ENCODE measurements at places on chromosomes 11 and 22.
A peak's percentile ranks its signal among the peaks of the same experiment; 100 is the strongest.

DNA sequence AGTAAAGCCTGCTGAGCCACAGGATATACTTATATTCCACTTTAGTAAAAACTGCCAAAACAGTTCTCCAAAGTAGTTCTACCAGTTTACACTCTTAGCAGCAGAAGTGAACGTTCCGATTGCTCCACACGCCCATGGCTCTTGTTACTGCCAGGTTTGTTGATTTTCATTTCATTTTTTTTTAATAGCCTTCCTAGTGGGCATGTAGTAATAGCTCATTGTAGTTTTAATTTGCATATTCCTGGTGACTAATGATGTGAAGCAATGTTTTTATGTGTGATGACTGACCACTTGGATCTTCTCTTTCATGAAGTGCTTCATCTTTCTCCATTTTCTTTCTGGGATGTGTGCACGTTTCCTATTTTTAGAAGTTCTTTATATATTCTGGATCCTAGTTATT, 4.8 kb upstream of the C11orf97 start:
- DNase-seq, result no peak

DNA sequence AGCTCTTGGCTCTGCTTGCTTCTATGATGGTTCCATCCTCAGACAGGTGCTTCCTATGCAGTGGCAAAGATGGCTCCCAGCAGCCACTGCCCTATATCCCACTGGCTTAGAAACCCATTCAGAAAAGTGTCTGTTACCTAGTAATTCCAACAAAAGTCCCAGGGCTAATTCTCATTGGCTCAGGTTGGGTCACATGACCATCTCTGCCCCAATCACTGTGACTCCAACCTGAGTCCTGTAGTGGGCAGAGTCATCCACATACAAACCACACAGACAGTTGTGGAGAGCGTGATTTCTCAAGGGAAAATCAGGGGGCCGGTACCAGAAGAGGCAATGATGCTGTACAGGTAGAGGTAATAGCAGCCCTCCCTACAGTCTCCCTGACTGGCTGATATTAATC, 67.5 kb downstream of the LHFPL7 start:
- DNase-seq, result no peak

GRCh38 chr11:2205981-2206690, 34.5 kb upstream of the TH start:
- peak; percentile 1 for DNase-seq

DNA sequence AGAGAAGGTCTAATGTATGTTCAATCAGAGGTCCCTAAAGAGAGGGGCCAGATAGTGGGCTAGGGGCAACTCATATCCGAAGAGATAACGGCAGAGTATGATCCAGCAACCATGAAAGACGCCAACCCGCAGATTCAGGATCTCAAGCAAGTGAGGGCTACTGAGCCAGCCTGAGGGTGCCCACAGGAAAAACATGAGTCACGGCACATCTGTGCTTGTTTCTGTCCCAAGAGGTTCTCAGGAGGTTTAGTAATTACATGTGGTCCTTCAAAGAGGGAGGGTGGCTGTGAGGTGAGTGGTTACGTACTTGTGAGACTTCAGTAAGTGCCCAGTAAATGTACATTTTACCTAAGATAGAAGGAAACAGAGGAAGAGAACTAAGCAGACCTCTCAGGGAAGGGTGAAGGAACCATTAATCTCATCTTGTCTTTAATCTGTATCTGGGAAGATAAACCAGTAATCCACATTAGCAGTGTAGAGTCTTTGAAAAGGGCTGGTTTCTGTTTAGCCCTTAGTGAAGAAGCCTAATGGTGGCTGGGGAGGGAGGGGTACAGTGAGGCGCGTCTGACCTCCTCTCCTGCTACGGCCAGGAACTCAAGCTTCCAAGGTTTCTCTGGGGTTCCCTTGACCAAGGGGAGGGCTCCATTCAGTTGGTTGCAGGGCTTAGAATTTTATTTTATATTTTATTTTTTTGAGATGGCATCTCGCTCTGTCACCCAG, 10.2 kb downstream of the SIRT3 start:
- no peak for DNase-seq

GRCh38 chr11:45042560-45042959, 91.9 kb upstream of the TP53I11 start:
- DNase-seq, result no peak

DNA sequence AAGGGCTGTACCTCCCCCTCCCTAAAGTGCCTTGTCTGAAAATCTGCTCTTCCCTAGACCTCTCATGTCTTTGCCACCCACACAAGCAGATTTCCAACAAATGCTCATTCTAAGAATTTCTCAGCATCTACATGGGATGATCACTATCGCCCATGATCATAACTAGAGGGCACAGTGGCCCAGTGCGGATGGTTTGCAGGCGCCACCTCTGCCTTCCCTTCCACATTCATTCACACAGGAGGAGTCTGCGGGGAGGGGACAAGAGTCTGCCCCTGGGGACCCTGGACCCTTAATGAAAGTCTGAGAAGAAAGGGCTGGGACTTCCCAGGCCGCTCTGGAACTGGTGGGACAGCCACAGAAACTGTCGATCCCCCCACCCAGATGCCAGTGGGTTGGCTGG, 28.9 kb downstream of the KCTD17 start:
- no peak for DNase-seq

GRCh38 chr11:120494595-120494994, 17.0 kb upstream of the GRIK4 start:
- no peak for DNase-seq

DNA sequence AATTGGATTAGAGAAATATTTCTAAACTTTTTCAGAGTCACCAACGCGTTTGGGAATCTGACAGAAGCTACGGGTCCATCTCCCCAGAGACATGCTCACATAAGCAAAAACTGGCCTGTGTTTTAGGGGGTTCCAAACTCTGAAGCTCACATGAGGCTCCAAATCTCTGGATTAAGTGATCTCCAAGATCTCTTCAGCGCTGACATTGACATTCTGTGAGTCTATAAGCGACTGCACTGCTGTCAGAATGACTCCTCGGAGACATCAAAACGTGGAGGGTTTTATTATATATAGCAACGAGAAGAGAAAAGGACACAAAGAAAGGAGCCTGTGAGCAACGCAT, 642 bp upstream of the SIK2 start:
- DNase-seq, result no peak

DNA sequence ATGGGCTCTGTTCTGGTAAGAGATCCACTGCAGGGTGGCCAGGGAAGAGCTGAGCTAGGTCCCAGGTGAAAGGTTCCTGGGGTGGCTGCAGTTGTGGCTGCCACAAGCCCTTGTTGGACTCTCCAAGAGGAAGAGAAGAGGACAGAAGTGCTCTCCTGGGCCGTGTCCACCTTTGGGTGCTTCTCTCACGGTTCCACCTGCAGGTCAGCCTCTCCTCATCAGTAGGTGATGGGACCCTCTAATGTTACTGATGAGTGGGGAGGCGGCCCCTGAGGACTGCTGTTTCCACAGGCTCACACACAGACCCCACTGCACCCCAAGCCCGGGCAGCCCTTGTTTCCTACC, 804.9 kb downstream of the BRD1 start:
- no peak for DNase-seq

DNA sequence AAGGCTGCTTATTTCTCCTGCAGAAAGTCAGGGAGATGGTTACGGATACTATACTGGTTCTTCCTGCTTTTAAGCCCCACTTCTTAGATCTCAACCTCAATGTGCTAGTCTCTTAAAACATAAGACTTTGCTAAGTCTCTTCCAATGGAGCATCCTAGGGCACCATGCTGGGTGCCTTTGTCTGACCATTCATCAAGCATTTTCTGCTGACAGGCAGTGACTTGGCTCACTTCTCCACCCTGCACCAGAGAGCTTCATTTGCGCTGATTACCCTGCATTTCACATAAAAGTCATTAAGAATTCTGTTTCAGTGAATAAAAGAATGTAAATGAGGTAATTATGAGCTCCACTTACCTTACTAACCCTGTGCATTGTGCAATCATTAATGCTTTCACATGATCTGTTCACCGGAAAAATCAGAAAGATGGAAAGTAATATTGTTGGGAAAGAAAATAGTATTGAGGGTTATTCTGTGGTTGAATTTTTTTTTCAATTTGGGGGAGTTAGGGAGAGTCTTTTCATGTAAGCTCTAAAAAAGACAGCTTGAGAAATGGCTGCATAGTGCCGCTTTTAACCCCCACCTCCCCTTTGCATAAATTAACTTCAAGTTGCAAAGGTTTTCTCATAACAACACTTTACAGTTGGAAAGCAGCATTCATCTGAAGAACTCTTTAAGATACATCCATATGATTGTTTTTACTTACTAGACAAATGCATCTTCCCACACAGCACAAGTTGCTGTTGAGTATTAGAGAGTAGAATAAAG, 677.3 kb upstream of the KIRREL3 start:
- no peak for DNase-seq

- no peak for DNase-seq
Observed at GRCh38 chr11:113518716-113519495, 43.7 kb upstream of the DRD2 start.

DNA sequence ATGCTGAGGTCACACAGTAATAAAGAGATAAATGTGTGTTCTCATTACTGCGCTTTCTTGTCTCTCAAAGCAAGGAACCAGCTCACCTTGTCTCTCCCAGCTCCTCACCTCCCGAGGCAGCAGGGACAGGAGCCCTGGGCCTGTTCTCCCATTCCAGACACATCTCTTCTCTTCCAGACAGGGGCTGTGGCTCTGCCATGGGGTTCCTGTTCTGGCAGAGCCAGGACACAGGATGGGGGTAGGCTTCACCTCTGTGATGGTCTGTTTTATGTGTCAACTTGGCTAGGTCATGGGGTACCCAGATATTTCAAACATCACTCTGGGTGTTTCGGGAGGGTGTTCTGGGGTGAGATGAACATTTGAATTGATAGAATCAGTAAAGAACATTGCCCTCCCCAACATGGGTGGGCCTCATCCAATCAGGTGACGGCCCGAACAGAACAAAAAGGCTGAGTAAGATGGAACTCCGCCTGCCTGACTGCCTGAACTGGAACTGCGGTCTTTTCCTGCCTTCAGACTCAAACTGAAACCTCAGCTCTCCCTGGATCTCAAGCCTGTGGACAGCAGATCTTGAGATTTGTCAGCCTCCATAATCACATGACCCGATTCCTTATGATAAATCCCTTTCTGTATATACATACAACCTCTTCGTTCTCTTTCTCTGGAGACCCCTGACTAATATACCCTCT, 2.0 kb upstream of the VSIG10L2 start:
- DNase-seq, result no peak

GRCh38 chr22:17400305-17400704, 31.0 kb downstream of the CECR2 start:
- DNase-seq, result no peak

GRCh38 chr11:69644071-69644961, 3.4 kb downstream of the CCND1 start:
- DNase-seq, result no peak

GRCh38 chr22:16962501-16962900, 45.5 kb downstream of the GAB4 start:
- no peak for DNase-seq

DNA sequence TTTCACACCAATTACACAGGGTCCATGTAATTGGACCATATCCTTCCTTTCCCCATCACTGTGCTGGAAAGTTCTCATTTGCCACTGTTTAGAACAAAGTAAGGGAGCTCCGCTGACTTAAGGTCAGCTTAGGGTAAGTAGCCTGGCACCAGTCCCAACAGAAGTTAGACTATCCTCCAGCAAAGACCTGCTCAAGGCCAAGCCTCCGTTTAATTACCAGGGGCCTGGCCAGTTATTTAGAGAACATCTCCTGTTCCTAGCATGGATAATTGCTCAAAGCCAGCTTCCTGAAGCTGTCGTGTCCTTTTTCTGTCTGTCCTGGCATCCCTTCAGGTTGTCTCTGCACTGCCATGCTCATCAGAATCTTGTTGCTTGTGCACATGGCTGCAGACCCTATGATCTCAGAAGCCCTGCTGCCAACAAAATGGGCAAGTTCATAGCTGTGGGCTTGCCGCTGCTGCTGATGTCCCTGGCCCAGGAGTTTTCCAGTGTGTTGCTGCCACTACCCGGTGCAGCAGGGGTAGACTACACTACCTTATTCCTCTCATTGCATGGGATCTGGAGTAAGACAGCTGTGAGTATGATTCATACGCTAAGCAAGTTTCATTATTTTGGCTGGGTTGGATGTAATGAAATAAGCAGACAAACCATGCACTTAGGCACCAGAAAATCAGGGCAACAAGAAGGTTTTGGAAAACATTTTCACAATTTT, 8.1 kb downstream of the OR8A1 start:
- no peak for DNase-seq

DNA sequence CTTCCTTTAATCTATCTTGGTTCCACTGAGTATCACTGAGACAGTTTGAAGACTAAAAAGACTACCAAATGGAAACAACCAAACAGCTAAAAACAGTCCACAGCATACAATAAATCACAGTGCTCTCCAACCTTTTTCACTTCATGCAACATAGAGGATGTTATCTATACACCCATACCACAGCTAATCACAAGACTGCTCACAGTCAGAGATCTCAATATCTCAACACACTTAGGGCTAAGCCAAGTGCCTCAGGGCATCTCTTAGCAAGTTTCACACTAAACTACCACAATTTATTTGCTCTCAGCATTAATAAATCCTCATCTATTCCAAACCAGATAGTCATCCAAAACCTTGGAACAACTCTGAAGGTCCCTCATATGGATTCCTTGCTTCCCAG, 129.4 kb downstream of the SBF2 start:
- DNase-seq, result no peak

- no peak for DNase-seq
Observed at GRCh38 chr22:44698531-44699421, 3.2 kb upstream of the PRR5 start.

DNA sequence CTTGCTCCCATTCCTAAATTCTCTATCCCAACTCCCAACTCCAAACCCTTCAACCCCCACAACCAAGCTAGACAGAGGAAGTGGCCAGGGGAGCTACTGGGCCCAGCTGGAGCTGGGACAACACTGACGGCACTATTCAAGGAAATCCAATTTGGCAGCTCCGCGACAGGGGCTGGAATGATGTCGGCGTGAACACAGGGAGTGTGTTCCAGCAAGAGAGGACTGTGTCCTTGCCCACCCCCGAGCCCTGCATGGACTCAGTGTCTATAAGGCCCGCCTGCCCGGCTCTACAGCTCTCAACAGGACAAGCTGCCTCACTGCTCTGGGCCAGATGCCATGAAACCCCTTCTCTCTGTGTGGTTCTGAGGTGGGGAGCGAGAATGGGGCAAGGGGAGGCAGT, 11.3 kb downstream of the PCSK7 start:
- no peak for DNase-seq

GRCh38 chr11:57402188-57403002, 11.9 kb upstream of the PRG2 start:
- no peak for DNase-seq

DNA sequence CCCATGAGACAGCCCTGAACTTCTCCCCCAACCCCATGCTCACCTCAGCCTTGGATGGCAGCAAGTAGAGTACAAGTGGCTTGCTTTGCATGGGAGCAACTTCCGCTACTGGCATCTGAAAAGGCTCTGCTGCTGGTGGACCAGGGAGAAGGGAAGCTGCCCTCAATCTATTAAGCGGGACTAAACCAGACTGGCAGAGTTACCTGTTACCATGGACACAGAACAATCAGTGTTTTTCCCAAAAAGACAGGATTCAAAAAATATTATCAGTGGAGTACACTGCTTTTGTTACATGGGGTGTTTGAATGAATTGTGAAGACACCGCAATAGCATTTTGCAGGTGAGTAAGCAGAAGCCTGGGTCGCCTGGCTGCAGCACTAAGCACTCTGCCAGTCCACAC, 631.4 kb upstream of the B3GAT1 start:
- DNase-seq, result no peak

- no peak for DNase-seq
Observed at GRCh38 chr11:35153280-35153679, 14.3 kb downstream of the CD44 start.

- no peak for DNase-seq
Observed at GRCh38 chr11:76269661-76270261, 63.5 kb upstream of the WNT11 start.

Measured in endothelial cell (in vitro differentiated cells).